A673 (cell line): ENCODE measurements at places on chromosomes 1 and 21. TPM values are rescaled to one million over a fixed set of nuclear protein-coding genes. Genes with fewer than 3 reads are reported as not detected.

GRCh38 chr1:222792744-222793143 is 22.1 kb upstream of the DISP1 start:
- DNase-seq = peak; percentile 33

DNA sequence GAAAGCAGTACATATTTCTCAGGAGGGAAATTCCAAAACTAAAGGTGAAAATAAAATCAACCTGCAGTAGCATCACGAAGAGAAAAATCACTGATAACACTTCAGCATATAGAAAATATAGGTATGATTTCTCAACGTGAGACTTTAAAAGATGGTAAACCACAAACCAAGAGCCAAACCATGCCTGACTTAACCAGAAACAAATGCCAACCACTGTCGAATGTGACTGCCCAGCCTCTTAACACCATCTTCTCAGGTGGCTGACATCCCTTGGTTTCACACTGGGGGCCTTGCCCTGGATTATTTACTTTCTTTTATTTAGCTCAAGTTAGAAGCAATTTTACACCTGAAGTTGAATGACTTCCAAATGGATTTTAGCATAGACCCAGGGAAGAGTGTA is 10.1 kb downstream of the HMGCS2 start:
- no peak for DNase-seq

- no peak for DNase-seq
Observed at GRCh38 chr1:5991381-5992025, 722 bp downstream of the NPHP4 start.

- no peak for DNase-seq
Observed at GRCh38 chr1:242813490-242814091, 289.1 kb upstream of the PLD5 start.

DNA sequence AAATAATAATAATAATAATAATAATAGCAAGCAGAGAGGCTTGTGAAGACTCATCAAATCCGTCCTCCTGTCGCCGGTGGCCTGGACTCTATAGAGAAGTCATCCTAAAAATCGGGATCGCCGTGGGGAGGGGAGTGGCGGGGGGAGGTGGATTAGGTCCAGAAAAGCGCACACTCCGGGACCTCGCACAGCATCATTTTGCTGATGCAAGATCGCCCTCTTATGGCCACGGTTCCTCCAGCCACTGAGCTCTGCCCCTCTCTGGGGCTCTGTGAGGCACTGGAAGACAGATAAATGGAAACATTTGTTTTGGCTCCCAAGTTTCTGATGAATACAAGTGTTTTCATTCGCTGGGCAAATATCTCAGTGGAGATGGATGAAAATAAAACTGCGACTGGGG is 612.0 kb downstream of the MATN1 start:
- peak; percentile 83 for DNase-seq

DNA sequence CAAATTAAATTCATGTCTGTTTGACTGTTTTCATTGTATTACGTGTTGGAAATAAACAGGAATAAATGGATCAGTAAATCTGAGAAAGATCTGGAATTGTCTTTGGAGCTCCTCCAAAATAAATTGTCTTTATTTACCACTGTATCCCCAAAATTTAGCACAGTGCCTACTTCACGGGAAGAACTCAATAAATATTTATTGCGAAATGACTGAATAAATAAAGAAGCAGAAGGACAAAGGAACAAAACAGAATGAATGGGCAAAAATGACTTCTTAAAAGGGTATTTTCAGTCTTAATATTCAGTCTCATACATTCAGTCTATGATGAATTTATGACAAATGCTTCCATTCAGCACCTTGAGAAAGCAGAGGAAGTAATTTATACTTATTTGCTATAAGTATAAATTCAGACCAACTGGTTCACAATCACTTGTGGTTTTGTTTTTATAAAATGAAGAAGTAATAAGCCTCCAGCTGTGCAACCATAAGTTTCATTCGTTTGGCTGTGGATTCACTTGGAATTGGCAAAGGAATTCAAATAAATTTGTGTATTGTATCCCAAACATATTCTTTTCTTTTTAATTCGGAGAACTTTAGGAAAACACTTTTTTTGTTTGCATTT is 19.2 kb upstream of the PRKAA2 start:
- DNase-seq = no peak

- peak; percentile 25 for DNase-seq
Observed at GRCh38 chr1:166032572-166033371, 134.0 kb downstream of the FAM78B start.

RHOC gene
- 54.3 and 62.5 TPM in 2 replicates for total RNA-seq

SPRR4 gene
- total RNA-seq = not detected in 2 replicates

LGR6 gene
- total RNA-seq = not detected in 2 replicates

DNAI4 gene
- 4.9 and 5.3 TPM in 2 replicates for total RNA-seq

KANK4 gene
- 0.13 and 0.24 TPM in 2 replicates for total RNA-seq
